ENCODE measurements at places on chromosomes 3 and 15.

DNA sequence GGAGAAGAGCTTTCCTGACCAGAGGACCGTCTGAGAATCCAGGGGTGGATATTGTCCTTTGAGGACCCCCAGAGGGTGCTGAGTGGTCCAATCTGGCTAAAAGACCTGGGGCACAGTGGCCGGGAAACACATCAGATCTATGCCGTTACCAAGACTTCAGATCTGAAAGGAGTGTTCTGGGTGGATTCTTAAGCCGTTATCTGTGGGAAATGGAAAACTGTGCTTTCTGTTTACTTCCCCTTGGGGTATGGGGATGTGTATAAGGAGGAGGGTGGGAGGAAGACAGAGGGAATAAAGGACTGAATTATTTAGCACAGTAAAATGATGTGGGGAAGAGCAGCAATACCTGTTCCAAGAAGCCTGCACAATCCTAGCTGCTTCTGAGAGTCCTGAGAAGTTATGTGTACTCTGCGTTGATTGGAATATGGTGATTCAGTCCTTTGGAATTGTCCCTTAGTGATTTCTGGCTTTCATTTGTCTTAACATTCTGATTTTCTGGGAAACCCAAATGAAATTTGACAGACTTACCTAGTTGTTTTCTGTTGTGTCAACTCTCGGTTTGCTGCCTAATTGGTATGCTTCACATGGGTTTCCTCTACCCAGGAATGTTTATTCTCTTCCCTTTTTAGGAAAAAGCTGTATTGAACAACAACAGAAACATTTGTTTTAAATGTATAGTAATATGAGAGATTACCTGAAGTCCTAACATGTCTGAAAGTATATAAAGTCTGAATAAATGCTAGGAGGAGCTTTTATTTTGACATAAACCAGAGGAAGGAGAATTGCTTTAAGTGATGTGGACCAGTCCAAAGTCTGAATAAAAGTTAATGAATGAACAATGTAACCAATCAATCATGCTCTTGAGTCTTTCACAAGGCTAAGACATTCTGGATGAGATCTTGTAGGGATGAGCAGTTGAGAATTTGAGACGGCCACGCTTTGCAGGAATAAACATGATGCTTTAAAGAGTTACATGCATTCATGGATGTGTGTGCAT lies 427.1 kb upstream of the C2CD4B start:
- DNase-seq = no peak

- no peak for DNase-seq
Observed at GRCh38 chr15:40258544-40258943, 19.7 kb downstream of the PAK6 start.

GRCh38 chr15:78225783-78226541 lies 8.4 kb downstream of the ACSBG1 start:
- DNase-seq = no peak

- DNase-seq = no peak
Observed at GRCh38 chr3:177158461-177158860, 38.8 kb downstream of the TBL1XR1 start.

GRCh38 chr15:41490355-41490754 lies 3.3 kb upstream of the ITPKA start:
- DNase-seq = no peak

DNA sequence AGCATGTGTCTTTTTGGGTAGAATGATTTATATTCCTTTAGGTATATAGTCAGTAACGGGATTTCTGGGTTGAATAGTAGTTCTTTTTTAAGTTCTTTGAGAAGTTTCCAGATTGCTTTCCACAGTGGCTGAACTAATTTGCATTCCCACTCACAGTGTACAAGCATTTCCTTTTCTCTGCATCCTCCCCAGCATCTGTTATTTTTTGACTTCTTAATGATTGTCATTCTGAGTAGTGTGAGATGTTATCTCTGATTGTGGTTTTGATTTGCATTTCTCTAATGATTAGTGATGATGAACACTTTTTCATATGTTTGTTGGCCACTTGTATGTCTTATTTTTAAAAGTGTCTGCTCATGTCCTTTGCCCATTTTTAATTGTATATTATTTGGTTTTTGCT lies 337.6 kb downstream of the EFHB start:
- no peak for DNase-seq

- no peak for DNase-seq
Observed at GRCh38 chr3:58296843-58297242, 9.2 kb upstream of the RPP14 start.

DNA sequence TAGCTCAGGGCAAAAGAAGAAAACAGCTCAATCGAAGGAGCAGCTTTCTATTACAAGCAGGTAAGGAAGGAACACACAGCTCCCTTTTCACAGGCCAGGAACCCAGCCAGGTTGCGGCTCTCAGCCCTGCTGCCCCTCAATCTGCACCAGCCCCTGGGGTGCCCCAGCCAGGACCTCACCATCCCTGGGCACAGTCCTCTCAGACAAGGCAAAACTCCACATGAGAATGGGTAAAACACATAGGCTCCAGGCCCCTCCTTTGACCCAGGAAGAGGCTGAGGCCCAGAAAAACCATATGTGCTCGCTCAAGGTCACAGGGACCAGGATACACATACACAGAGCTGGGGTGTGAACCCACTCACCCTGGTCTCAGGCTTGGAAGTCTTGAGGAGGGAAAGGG lies 178.7 kb upstream of the TLE3 start:
- no peak for DNase-seq

DNA sequence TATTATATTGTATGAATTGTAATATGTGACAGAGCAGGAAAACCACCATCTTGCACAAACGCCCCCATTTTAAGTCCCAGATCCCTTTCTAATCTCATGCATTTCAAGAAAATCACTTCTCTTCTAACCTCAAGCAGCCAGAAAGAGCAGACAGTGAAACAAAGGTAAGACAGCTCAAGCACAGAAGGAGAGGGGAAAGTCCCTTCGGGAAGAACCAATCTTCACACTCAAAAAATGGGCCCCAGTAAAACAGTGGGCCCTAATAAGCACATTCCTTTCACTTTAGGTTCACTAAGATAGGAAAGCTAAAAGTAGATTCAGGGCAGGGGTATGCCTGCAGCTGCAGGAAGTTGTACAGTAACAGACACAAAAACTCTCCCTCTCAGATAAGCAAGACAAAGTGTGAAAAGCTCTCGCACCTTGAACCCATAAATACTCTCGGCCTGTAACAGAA lies 1268.7 kb downstream of the SI start:
- DNase-seq = no peak

GRCh38 chr3:72323773-72324172 lies 524.5 kb downstream of the SHQ1 start:
- DNase-seq = no peak

- no peak for DNase-seq
Observed at GRCh38 chr3:127158614-127159229, 34.2 kb upstream of the PRR23E start.

DNA sequence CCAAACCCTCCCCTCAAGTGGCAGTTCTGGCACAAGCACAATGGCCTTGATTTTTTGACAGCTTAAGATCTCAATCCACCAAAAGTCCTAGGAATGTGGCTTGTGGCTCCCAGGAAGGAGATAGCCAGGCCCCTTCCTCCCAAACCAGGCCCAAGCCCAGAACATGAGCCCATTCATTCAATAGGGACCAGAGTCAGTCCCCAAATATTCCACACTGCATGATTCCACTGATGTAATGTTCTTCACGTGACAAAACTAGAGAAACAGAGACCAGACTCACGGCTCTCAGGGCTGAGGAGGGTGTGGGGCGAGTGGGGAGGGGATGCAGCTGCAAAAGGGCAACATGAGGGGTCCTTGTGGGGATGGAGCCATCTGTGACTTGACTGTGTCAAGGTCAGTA lies 25.5 kb downstream of the ABTB1 start:
- DNase-seq = no peak

GRCh38 chr3:61730577-61731231 lies 169.3 kb downstream of the PTPRG start:
- no peak for DNase-seq

- no peak for DNase-seq
Observed at GRCh38 chr3:123411340-123412040, 37.4 kb downstream of the ADCY5 start.

DNA sequence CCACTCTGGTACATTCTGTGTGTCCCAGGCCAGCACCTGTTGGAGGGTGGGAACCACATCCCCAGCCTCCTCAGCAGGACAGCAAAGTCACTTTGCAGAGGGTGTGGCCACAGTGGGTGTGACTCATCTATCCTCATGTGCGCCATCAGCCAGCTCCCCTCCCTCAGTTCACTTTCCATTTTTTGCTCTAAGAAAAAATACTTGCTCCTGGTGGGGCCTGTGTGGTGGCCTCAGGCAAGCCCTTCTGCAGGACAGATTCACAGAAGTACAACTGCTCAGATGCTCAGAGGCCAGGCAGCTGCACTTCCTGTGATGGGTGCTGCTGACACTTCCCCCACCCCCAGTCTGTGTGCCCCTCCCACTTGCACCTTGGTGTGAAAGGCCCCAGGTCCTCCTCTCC lies 78.3 kb upstream of the ALDH1L1 start:
- no peak for DNase-seq

- DNase-seq = no peak
Observed at GRCh38 chr3:163605915-163606314, 1472.4 kb downstream of the SI start.

DNA sequence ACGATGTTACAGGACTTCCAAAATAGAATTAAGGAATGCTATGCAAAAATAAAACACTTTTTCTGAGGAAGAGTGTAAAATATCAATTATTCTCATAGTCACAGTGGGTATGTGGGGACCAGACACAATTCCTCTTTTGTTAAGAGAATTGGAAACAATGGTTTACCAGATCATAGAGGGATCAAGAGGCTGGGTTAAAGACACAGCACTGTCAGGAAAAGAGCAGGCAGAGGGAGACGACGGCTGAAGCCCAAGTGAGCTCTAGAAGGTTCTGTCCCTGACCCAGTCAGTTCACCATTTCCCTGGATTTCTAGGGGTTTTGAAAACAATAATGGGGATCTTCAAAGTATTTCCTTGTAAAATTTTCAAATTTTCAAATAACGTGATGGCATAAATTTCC lies 54.0 kb upstream of the POLR2M start:
- no peak for DNase-seq

DNA sequence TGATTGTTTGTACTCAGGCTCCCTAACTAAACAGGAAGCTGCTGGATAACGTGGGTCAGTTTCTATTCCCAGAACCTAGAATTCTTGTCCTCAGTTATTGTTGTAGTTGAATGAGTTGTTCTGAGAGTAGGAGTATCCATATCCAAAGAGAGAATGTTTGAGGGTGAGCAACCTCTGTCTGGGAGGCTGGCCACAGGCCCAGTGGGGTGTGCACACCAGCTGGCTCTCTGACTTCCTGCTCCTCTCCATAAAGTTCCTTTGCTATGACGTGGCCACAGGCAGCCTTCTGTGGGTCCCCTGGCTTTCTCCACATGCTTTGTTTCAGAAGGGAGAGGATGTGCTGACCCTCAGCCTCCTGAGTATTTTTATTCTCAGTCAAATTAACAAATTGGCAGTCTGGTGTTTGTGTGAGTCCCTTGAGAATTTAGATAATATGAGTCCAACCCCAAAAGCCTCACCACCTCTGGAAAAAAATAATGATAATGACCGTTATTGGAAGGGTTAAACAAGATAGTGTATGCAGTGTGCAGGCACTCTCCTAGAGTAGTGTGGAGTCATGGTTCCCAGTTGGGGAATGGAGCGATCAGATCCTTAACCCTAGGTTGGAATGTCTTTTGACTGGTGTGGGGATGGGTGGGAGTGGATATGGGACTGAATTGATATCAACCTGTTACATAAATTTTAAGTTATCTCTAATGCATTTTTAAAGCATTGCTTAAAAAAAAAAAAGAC lies 47.6 kb upstream of the MED12L start:
- no peak for DNase-seq

DNA sequence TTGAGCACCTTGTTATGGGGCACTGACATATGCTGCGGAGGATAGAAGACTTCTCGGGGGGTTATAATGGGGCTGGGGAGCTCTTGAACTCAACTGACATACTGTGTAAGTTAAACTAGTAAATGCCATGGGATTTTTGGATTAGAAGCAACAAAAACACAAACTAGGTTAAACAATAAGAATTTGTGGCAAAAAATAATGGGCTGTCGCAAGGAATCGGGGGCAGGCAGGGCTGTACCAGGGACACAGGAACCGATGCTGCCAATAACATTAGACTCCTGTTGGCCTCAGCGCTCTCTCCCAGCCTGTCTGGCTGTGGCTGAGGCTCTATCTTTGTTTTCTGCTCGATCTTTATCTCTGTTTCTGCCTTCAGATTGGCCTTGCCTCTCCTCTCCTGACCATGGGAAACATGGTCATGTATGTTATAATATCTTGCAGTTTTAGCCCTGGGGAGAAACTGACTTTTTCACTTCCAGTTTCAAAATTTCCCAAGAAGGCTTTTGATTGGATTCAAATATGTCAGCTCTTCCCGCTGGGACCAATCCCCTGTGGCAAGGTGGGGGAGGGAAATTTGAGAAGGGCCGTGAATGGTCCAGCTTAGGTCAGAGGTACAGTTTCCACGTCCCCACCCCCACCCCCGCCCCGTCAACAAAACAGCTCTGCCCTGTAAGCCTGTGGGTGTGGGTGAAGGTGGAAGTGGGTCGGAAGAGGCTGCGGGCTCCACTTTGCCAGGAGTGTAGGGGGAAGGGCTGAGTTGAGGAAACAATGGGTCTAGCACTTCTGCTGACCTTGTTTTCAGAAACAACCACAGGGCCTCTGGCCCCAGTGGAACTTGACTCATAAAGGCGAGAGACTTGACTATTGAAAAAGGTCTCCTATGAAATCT lies 161.1 kb upstream of the TBL1XR1 start:
- no peak for DNase-seq

DNA sequence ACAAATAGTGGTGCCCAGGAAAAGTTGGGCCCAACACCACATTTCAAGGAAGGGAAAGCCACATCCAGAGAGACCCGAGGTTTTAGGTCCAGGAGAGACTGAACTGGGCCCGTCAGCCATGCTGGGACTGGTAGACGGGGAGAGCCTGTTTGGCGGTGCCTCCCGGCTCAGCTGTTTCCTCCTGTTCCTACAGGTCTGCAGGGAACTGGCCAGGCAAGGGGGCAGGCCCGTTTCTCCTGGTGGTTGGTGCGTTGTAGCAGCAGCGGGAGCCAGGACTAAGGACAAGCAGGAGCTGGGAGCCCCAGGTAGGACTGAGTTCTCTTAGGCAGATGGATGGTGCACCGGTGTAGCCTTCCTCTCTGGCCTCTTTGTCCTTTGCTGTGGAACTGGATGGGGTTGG lies 3.9 kb downstream of the PRKCD start:
- no peak for DNase-seq

- DNase-seq = no peak
Observed at GRCh38 chr3:115804200-115804599, 180.9 kb downstream of the GAP43 start.

GRCh38 chr3:16203031-16203430 lies 28.6 kb downstream of the GALNT15 start:
- no peak for DNase-seq

- DNase-seq = no peak
Observed at GRCh38 chr3:71951361-71951760, 166.4 kb upstream of the PROK2 start.
